Nucleus accumbens (tissue), 56 donors: ENCODE measurements at places on chromosomes 5 and 9.

- DNase-seq: no peak
Measured at GRCh38 chr9:4555236-4555635, 65.0 kb downstream of the SLC1A1 start.

DNA sequence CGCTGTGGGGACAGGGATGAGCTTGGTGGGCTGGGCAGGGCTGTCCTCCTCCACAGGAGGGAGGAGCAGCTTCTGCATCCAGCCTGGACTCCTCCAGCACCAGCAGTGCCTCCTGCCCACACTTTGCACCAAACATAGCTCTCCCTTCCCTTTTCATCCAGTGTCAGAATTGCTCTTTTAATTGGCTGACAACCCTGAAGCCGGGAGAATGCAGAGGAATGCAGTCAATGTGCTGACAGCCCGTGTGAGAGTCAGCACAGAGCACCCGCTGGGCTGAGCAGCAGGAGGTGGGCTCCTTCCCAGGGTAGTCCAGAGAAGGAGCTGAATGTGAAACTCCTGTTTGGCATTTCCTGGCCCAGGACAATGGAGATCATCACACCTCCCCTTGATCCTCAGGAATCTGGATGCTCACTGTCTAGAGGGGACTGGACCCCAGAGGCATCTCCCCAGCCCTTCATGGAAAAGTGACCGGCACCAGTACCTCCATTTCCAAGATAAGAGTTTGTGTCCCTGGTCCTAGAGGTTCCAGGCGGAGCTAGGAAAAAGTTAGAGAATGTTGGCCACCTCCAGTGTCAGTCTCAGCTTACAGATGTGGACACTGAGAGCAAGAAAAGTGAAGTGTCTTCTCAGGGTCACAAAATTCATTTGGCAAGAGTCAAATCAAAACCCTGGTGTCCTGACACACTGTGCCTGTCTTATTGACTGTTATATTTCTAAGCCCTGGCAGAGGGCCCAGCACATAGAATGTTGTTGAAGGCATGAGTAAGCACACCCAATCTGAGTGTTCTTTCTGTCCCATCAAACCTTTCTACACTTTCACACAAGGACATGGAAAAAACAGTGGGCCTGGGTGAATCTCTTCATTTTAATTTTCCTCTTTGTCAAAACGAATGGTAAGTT is 202.1 kb downstream of the SNX18 start:
- DNase-seq: no peak

- DNase-seq: no peak
Measured at GRCh38 chr5:159571501-159572244, 241.4 kb upstream of the IL12B start.

DNA sequence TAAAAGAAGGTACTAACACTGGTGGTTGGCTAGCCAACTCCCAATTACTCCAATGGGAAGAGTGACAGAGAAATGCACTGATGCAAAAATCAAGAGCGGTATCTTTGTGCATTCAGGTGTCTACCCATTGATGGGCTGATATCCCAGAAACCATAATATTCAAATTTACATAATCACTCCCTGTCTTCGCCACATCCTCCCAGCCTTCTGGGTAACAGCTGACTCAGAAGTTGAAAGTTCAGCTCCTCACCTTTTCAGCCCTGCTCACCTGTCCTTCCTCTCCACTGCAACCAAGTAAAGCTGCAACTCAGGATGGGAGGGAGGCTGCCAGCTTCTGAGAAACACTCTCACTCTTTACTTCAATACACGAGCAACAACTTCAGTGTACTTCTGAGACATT is 6.9 kb downstream of the SUSD1 start:
- DNase-seq: no peak

DNA sequence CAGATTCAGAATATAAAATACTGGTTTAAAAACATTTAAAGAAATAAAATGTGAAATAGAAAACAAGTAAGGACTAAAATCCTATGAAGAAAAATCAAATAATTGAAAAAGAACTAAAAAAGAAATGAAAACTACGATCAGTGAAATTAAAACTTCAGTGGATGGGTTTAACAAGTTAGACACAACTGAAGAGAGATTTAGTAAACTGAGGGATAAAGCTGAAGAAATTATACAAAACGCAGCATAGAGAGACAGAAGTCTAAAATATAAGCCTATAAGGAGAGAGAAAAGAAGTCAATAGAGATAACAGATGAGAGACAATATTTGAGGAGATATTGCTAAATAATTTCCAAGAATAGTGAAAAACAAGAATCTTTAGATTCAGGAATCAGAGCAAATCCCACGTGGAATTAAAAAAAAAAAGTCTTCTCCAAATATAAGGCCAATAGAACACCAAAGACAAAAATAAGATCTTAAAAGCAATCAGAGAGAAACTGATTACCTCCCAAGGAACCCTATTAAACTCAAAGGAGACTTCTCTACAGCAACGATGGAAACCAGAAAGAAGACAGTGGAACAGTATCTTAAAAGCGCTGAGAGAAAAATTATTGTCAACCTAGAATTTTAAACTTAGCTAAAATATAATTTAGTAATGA is 59.6 kb upstream of the ABL1 start:
- no peak for DNase-seq

DNA sequence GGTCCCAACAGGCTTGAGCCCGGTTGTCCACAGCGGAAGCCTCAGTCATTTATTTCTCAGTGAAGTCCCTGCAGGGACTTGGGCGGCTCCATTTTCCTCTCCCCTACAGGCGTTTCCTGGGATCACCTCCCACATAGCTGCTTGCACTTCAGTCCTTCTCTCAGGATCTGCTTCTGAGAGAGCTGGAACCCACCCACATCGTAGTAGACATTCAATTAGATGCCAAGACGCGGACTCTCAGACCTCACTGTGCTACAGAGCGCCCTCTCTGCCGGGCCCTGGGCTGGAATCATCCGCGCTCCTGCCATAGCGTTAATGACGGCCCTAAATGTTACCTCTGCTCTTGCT is 54.0 kb upstream of the ROR2 start:
- no peak for DNase-seq

GRCh38 chr5:25025831-25026230 is 381.1 kb upstream of the CDH10 start:
- no peak for DNase-seq

- peak; percentile 52 for DNase-seq
Measured at GRCh38 chr9:19618816-19619215, 170.0 kb downstream of the SLC24A2 start.

- no peak for DNase-seq
Measured at GRCh38 chr5:132526290-132526973, 16.9 kb downstream of the IL5 start.

DNA sequence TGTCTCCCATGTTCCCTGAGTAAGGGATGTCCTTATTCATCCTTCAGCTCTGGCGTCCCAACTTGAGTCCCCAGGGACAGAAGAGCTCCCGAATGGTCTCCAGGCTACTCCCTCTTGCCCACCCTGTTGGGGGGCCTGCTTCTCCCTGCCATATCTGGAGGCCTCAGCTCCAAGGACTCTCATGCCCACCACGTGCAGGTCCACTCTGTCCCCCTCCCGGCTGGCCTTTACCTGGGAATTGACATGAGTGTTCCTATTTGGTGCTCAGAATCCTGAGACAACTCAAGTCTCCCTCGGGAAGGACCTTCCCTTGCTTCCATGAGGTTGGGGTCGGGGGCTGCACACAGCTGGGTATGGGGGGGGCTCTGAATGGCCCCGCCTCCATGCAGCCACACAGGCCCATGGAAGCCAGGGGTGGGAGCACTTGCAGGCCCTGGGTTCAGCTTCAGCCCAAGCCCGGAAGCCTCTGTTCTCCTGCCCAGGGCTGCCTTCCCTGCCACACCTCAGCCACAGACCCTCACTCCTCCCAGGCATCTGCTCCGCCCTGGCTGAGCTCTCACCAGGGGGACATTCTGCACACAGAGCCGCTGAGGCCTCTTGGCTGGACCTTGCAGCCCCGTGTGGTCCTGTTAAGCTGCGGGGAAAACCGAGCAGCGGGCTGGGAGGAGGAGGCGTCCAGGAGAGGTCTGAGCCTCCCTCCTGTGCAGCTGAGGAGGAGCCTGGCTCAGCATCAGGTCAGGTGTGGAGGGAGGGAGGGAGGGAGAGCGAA is 121.9 kb downstream of the PHF2 start:
- DNase-seq: no peak

DNA sequence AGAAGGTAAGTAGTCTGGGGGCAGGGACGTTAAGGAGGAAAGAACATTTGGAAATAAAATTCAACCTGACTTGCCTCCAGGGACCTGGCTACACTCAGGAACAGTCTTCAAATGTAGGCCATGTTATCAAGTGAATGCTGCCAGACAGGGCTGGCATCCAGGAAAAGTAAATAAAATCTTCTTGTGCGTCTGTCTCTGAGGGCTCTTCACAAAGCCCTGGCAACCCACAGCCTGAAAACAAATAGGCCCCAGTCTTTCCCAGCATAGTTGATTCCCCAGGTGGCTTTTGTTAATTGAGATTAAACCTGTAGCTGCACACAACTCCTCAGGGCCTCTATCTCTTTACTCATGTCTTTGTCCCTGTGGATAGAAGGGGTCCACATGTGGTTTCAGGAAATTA is 55.4 kb downstream of the STK32A start:
- no peak for DNase-seq

- DNase-seq: no peak
Measured at GRCh38 chr5:658103-658502, 35.0 kb downstream of the TPPP start.

GRCh38 chr9:32326146-32326545 is 58.3 kb upstream of the ACO1 start:
- no peak for DNase-seq

DNA sequence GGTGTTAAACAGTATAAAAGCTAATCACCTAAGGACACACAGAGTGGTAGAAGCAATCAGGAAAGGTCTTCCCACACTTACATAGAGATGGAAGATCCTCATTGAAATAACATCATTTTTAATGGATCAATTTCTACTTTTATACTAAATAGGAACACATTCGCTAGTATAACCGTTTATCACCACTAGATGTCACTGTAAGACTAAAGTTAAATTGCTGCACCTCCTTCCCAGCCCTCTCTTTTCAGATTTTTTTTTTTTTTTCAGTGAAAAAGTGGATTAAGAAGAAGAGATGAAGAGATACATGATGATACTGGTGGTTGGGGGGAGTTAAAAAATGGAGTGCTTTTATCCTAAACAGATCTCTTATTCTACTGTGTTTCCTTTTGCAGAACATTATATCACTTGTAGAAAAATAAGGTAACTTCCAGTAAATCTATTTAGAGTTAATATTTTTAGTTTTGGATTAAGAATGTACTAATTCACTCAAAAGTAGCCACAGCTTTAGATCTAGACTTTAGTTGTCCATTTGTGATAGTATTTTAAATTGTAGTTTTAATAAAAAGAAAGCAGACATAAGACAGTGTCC is 116.9 kb upstream of the ARRDC3 start:
- DNase-seq: no peak

DNA sequence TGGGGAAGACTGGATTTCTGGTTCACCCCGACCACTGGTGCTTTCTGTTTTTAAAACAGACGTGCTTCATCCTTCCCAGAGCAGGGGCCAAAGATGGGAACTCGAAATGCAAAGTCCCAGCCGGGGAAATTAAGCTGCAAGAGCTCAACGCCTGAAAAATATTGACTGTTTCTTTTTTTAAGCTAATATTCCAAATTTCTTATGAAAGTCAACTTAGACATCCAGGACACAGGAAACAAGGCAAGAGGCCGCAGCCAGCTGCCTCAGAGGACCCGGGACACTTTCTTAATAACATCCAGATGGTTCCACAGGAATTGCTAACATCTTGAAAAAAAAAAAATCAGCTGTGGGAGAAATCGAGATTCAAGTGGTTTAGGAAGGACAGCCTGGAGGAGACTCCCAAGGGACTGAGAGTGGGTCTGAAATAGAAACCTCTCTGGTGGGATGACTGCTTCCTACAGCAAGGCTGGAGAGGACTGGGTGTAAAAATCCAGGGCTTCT is 144.9 kb downstream of the FGF1 start:
- DNase-seq: no peak

DNA sequence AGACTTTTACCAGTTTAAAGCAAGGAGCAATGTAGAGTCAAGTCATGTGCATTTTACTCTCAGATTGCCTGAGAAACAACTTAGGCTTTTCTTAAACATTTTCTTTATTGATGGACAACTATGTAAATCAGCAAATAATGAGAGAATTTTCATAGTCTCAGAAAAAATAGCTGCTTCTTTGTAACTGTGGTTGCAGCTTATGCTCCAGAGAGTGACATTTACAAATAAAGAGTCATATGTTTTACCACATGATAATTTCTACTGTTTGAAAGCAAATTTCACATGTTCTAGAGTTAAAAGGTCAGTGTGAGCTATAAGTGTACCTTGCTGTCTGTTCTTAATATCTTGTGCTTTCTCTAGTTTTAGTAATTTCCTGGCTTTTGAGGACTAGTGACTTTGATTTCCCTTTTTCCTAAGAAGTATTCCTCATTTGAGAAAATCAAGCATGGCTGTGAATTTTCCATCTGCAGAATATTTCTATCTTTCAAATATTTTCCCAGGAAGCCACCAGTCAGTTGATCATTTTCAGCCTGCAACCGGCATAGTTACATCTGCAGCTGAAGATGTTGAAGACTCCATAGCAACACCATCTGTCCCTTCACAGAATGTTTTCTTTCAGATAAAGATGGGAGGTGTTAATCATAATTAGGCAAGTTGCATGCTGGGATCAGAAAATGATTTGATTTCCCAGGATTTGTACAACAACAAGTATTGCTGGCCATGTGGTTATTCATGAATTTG is 229.9 kb downstream of the SGCD start:
- DNase-seq: no peak

- no peak for DNase-seq
Measured at GRCh38 chr5:9892696-9893095, 262.5 kb upstream of the TAS2R1 start.

DNA sequence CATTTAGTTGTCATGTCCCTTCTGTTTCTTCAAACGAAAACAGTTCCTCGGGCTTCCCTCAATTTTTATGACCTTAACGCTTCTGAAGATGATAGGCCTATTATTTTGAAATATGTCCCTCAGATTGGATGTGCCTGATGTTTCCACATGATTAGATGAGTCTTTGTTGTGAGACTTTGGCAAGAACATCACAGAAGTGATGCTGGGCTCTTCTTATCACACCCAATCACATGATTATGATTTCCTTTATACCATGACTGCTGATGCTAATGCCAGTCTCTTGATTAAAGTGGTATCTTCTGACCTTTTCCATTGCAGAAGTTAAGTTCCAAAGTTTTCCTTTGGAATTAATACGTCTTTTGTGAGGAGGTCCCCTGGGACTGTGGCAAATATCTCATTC is 175.7 kb downstream of the SAXO1 start:
- DNase-seq: no peak

- DNase-seq: no peak
Measured at GRCh38 chr5:172550096-172550765, 90.8 kb upstream of the NEURL1B start.

DNA sequence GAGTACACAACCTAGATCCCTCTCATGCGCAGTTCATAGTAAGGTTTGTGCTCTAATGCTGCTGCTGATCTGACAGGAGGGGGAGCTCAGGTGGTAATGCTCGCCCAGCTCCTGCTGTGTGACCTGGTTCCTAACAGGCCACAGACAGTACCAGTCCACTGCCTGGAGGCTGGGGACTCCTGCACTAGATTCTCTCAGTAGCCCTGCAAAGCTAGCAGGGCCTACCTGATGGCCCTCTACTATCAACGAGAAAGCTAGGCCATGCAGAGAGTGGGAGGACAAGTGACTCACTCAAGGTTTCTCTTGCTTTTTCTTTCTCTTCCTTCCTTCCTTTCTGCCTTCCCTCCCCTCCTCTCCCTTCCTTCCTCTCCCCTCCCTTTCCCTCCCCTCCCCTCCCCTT is 55.1 kb upstream of the TEX48 start:
- DNase-seq: no peak
